ENCODE measurements at places on chromosomes 1 and 21.

- DNase-seq, result no peak
Measured at GRCh38 chr1:115343200-115343737, 5.2 kb upstream of the NGF start.

DNA sequence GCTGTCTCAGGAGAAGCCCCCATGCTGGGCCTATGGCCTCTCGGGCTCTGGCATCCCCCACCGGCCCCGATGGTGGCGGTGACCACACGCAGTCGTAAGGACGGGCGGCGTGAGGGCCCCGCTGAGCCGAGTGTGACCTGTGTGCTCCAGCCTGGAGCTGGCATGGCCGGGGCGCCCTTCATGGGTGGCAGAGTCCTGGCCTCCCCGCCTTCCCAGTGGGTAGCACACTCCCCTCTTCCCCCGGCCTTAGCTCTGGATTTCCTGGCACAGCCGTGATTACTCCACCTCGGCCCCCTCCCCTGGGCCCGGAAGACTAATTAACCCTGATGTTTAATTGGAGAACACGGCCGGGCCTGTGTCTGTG, 44.6 kb downstream of the SLX9 start:
- DNase-seq, result no peak

- DNase-seq, result no peak
Measured at GRCh38 chr1:201751872-201752271, 77.1 kb upstream of the IPO9 start.

DNA sequence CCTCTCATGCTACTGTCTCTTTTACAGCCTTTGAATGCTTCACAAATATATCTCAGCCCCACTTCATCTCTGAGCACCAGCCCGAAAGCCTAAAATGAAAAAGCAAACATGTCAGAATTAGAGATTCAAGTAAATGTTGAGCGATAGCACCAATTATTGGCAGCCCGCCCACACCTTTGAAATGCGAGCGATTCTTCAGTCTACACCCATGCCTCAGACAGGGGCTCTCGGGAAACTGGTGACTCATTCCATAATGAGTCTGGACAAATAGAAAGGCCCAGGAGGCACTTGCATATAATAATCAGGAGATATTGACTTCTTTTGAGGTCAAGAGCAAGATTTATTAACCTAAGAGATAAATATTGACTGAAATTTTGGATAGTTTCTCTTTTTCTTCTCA, 487.3 kb upstream of the PTBP2 start:
- DNase-seq, result no peak

GRCh38 chr1:55725378-55725777, 510.2 kb upstream of the USP24 start:
- no peak for DNase-seq

DNA sequence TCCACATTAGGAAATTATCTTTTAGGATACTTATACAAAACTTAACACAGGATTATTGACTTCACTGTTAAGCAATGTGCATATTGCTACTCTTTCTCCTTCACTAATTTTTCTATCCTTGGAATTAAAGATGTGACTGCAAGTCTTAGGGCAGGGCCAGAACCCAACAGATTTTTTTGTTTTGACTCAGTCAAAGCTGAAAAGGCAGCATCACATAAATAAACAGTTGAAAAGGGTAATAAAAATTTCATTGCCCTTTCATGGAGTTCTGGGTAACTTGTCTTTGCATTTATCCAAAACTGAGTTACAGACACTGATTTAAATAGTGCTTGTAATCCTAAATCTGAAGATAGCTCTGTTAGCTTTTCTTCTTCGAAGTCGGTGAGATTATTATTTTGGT, 1.9 kb upstream of the TMEM35B start:
- DNase-seq, result no peak

GRCh38 chr1:177824508-177824982, 145.3 kb downstream of the SEC16B start:
- DNase-seq, result no peak

- DNase-seq, result no peak
Measured at GRCh38 chr1:76759950-76760349, 107.3 kb upstream of the ST6GALNAC5 start.

- DNase-seq, result no peak
Measured at GRCh38 chr1:39021426-39021825, 4.7 kb upstream of the NDUFS5 start.

GRCh38 chr1:10511494-10511885, 36.7 kb downstream of the PEX14 start:
- no peak for DNase-seq

DNA sequence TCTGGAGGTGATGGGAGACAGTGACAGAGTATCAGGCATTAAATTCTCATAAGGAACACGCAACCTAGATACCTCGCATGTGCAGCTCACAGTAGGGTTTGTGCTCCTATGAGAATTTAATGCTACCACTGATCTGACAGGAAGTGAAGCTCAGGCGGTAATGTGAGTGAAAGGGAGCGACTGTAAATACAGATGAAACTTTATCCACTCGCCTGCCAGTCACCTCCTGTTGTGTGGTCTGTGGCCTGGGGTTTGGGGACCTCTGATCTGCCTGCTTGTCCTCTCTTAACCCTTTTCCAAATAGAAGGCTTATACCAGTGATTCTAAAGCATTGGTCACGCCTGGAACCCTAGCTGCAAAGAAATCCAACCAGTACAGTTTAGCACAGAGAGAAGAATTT, 15.3 kb downstream of the GABPA start:
- no peak for DNase-seq

DNA sequence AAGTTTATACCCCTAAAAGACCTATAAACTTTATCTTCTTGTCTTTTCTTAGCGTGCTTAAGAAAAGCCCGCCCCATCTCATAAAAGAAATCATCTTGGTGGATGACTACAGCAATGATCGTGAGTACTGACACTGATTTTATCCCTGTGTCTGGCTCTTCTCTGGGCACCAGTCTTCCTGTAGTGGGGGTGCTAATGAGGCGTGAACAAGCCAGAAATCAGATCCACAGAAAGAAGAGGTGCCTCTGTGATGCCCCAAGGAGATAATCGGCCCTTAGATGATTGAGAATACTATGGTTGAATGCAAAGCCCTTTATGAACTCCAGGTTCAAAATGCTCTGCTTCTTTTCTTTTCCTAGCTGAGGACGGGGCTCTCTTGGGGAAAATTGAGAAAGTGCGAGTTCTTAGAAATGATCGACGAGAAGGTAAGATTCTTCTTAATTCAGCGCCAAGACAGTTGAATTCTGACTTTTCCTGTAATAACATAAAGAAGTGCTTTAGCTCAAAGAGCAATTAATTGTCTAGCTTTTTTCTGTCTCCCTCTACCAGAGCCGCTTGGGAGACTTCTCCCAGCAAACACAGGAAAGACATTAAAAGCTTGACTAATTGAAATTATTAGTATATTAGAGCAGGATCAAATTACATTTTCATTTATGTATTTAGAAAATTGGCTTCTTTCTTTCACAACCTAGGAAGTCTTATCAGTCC, 169.4 kb downstream of the GALNT2 start:
- no peak for DNase-seq

DNA sequence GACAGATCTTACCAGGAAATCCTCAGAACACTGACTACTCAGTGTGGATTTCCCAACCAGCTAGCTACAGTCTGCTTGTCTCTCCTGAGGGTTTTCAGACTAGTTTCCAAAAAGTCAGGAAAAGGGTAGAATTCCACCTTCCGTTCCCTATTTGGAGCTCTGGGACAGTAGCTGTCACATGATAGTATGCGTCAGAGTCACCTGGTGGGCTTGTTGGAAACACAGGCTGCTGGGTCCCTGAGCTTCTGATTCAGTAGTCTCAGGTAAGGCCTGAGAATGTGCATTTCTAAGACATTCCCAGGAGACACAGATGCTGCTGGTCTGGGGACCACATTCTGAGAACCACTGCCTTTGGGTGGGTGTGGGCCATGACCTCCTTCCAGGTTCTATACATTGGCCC, 272.5 kb downstream of the DISC1 start:
- DNase-seq, result no peak

DNA sequence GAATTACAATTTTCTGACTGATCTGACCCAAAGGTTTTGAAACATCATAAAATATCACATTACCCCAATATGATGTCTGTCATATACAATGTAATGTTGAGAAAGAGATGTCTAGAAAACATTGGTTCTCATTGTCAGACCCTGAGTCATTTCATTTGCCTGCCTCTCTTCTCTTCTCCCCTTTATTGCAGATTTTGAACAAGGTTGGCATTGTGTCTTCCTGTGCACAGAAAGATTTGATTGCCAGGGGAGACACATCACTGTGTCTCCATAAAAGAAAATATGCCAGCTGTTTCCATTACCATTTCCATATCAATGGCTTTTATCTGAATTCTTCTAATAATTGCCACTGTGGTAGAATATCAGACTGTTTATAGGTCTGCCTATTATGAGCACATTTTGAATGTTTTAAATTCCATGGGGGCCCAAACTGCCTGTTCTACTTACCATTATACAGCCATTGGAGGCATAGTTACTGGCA, 65.6 kb downstream of the IFI44 start:
- DNase-seq, result no peak

GRCh38 chr1:6962478-6962995, 177.3 kb downstream of the CAMTA1 start:
- DNase-seq, result no peak

DNA sequence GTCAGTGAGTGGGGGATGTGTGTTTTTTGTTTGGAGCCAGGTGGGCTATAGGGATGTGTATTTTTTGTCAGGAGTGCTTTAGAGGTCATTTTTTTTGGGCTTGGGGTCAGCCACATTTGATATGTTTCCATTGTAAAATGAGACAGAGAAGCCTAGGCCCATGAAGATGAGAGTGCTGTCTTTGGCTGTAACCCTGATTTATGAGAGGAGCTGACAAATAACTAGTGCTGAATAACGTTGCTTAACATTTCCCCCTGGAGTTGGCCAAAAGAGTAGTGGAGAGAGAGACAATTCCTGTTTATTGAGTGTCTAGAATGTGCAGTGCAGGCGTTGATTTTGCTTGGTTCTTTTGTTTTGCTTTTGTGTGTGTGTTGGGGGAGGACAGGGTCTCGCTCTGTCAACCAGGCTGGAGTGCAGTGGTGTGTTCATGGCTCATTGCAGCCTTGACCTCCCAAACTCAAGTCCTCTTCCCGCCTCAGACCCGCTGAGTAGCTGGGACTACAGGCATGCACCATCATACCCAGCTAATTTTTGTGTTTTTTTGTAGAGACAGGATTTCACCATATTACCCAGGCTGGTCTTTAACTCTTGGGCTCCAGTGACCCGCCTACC, 64.7 kb downstream of the S1PR1 start:
- DNase-seq, result no peak

DNA sequence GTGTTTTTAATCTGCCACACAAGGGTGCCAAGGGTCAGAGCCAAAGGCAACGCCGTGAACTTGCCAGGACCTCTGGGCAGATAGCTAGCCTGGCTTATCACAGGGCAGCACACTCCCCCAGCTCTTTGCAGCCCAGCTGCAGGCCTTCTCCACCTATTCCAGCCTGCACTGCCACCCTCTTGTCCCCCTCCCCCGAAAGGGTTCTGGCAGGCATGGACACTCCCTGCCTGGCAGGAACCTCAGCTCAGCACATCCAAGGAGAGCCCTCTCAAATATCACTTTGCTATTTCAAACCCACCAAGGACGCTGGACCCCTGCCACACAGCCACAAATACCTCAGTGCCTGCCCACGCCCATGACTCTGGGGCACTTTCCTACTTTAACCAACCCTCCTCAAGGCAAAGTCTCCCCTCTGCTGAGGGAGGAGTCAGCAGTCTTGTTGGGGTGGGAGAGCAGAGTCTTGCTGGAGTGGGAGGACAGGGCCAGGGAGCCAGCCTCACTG, 9.1 kb downstream of the SSBP3 start:
- no peak for DNase-seq

DNA sequence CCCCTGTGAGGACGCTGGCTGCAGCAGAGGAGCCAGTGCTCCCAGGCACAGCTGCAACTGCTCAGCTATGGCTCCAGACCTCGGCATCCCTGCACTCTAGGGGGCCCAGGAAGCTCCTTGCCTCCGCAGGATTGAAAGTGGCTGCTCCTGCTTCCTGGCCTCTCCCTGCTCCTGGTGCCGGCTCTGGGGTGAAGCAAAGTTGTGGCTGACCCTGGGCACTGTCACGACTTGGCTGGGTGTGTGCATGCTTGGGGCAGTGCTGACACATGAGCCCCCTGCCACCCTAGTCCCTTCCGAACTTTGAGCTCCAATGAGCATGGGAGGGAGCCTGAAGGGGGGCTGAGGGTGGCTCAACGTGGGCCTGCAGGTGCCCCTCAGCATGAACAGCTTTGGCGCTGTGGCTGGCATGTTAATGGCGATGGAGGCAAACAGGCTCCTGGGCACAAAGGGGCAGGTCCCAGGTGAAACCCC, 1512.2 kb downstream of the KCNT2 start:
- no peak for DNase-seq

DNA sequence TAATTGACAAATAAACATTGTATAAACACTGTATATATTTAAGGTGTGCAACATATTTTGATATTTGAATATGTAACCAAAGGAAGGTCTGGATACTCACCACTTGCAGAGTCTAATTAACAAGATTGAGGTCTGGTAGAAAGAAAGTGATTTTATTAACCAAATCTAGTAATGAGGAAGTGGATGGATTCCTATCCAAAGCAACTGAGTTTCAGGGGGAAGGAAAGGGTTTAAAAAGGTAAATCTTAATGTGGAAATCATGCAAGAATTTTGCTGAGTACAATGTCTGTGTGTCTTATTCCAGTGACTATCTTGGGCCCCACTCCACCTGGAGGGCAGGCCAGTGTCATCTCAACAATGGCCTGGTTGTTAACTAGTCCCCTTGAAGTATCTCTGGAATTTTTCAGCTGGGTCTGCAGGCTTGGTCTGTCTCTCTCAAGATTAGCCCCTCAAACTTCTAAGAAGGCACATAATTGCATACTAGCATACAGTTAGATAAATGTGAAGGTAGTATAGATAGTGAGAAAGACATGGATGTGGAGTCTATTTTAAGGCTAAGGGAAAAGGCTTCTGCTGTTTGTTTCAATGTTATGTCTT, 262.7 kb upstream of the RGS18 start:
- DNase-seq, result no peak

GRCh38 chr1:53450225-53450624, 9.0 kb upstream of the DMRTB1 start:
- no peak for DNase-seq

- peak; percentile 21 for DNase-seq
Measured at GRCh38 chr1:21289700-21290545, at the start of gene ECE1. Gene ECE1, minus strand, starts transcription at chr1:21290463. Its CDS starts 49 bp downstream, at chr1:21290414.

DNA sequence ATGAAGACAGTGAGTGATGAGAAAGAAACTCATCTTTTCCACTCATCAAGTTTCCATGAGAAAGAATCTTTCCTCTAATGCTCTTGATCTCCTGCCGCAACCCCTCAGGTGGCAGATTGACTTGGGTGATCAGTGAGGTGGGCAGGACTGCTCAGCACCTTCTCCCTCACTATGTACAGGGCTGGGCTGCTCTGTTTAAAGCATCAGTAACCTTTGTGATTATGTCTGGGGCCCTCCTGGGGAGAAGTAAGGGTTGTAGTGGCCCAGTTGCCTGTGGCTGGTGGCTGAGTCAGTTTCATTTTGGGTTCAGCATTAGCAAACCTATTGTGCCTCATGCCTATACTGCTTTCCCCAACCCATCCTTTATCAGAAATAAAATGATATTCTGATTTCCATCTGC, 366.0 kb downstream of the TTLL7 start:
- no peak for DNase-seq

Data from activated T-helper 1 cell treated with anti-CD3 and anti-CD28 coated beads, Interleukin-2, amount 50 U/mL, for 16 hours (primary cell).